ENCODE measurements at places on chromosomes 1 and 21.

DNA sequence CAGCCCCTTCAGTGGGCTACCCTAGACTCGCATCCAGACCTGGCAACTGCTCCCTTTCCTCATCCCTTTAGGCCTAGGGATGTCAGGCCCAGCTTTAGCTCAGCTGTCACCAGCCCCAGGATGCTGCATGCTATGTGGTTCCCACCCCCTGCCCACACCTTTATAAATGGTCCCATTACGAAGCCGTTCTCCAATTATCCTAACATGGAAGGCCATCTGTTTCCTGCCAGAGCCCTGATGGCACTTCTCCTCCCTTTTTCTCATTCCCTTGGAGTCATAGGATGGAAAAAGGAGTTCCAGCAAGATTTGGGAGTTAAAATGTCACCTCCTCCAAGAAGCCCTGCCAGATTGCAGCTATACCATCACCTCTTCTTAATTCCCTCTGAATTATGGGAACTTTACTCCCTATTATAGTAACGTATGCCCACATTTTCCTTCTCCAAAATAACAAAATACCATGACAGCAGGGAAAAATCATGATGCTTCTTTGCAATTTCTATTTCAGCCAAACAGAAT, 205.0 kb upstream of the GRIK3 start:
- DNase-seq = no peak

DNA sequence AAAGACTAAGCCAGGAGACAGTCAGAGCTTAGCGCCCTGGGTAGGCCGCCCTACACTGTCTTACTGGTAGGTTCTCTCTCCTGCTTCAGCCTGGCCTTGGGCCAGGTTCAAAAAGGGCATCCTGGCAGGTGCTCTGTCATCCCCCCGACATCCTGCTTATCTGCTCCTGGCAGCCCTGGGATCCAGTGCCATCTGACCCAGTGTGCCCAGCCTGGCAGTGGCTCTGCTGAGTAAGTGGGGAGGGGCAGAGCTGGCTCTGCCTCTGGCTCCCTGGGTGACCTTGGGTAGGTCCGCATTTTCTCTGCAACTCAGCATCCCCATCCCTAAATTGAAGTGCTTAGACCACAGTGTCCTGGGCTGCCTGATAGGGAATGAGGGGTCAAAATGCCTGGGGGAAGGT, 549.9 kb downstream of the PTPRU start:
- no peak for DNase-seq

DNA sequence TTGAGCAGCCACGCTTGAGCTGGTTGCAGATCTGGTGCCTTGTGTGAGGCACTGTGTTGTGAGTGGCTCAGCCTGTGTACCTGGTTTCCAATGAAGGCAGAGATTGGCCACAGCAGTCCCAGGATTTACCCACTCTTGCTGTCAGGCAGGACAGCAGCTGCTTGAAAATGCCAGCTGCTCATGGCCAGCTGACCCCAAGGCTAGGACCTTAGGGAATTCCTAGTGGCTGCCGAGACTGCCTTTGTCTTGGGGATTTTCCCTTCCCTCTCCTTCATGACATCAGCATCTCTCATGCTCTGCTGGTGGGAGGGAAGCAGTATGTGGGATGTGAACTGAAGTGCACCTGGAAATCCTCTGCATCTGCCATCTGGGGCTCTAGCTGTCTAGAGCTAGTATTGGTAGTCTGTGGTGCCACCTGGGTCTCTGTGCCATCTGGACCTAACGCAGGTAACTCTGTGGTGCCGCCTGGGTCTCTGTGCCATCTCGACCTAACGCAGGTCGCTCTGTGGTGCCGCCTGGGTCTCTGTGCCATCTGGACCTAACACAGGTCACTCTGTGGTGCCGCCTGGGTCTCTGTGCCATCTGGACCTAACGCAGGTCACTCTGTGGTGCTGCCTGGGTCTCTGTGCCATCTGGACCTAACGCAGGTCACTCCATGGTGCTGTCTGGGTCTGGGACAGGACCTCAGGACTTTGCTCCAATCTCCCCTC, 3.8 kb upstream of the LRRC47 start:
- no peak for DNase-seq

DNA sequence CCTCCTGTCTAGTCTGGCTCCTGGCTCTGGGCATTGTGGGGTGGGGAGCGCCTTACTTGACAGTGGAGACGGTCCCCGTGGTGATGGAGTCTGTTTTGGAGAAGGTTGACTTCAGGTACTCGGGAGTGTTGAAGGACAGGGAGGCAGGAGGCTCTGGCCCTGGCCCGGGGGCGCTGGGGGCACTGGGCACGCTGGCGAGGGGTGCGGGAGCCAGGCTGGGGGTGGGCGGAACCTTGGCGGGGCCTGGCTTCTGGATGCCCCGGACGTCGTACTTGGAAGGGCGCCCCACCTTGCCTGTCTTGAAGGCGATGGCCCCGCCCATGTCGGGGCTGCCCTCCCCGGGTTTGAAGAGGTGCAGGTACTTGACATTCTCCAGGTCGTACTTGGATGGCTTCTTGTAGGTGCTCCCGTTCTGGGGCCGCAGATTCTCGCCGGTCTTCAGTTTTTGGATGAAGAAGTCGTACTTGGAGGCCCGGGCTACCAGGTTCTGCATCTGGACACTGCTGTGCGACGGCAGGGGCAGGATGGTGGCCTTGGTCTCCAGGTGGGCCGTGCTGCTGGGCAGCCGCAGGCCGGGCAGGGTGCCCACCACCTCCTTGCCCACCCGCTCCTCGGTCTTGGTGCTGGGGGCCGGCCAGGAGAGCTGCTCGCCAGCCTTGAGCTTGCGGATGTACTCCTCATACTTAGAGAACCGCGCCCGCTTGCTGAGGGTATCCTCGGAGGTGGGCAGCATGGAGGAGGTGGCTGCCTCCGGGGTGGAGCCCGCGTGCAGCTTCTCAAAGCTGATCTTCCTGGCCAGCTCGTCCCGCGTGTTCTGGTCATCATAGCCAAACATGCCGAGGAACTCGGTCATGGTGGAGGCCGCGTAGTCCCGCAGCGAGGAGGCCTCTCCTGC, 136.6 kb downstream of the CASZ1 start:
- no peak for DNase-seq

- no peak for DNase-seq
Observed at GRCh38 chr1:2821966-2822620, 20.6 kb upstream of the TTC34 start.

DNA sequence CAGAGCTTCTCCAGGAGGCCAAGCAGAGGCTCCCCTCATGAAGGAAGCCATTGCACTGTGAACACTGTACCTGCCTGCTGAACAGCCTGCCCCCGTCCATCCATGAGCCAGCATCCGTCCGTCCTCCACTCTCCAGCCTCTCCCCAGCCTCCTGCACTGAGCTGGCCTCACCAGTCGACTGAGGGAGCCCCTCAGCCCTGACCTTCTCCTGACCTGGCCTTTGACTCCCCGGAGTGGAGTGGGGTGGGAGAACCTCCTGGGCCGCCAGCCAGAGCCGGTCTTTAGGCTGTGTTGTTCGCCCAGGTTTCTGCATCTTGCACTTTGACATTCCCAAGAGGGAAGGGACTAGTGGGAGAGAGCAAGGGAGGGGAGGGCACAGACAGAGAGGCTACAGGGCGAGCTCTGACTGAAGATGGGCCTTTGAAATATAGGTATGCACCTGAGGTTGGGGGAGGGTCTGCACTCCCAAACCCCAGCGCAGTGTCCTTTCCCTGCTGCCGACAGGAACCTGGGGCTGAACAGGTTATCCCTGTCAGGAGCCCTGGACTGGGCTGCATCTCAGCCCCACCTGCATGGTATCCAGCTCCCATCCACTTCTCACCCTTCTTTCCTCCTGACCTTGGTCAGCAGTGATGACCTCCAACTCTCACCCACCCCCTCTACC, 19.1 kb downstream of the CSF1 start:
- DNase-seq = no peak

DNA sequence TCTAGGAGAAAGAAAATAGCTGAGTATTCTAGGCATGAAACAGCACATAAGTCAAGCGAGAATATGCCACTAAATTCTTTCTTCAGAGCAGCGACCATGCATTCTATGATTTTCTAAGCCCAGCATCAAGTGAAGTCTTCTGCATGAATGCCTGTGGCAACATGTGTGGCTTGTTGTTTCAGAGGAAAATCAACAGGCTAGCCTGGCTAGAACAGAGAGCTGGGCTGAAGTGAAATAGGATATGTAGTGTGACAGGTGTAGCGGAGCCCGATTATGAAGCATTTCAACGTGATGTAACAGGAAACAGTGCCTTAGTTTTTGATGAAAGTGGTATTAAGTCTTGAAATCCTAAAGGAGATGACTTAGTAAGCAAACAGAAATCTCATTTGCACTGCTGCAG, 7.0 kb downstream of the CSDE1 start:
- DNase-seq = no peak

- DNase-seq = no peak
Observed at GRCh38 chr1:107149946-107150345, 9.1 kb downstream of the NTNG1 start.

GRCh38 chr21:27953340-27954045, 986.6 kb upstream of the ADAMTS5 start:
- no peak for DNase-seq

- no peak for DNase-seq
Observed at GRCh38 chr1:101967871-101968270, 28.9 kb downstream of the OLFM3 start.

GRCh38 chr1:225651376-225651871, 1.5 kb downstream of the ENAH start:
- DNase-seq = no peak

DNA sequence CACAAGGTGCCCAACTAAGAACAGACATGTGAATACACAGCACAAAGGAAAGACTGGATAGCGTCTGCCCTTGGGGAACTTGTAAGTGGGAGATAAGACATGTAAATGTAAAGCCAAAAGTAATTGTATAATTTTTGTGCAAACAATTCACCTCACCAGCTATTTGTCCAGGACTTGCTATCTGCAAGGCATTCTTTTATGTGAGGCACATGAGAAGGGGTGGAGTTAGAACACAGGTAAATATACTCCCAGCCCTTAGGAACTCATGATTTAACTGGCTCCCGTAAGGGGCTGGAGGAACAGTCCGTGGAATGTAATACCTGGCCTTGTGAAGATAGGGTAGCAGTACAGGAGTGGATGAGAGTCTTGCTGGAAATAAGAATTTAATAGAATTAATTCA, 61.3 kb downstream of the CDK18 start:
- DNase-seq = no peak

GRCh38 chr1:246214708-246215509, 292.2 kb downstream of the SMYD3 start:
- no peak for DNase-seq

GRCh38 chr1:31166462-31166861, 73.2 kb downstream of the NKAIN1 start:
- no peak for DNase-seq

- DNase-seq = no peak
Observed at GRCh38 chr21:32322676-32323075, 24.0 kb downstream of the MRAP start.

DNA sequence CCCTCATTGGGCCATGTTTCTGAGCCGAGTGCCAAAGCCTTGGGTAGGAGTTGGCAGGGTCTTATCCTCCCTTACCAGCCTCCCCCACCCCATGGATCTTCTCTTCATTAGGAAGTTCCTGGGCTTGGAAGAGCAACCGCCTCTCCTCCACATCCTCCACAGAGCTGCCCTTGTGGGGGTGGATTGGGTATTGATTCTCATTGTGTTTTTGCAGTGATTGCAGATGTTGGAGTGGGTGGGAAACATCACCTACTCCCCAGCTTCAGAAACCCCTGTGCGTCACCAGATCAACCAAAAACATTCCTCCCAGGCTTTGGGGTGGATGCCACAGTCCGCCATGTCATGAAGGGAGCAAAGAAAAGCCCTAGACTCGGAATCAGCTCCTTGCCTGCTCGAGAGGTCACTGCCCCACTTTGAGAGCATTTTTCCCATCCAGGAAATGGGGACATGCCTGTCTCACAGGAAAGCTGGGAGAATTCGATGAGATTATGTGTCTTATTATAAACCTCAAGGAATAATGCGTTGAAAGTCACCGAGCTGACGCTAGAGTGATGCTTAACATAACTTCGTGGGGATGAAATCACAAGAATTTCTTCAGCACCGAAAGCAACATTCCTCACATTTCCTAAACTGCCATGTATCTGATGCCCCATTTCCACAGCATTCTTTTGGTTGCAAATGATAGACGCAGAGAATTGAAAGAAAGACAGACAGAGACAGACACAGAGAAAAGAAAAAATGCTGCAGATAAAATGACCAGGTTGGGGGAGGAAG, 44.7 kb upstream of the ZBTB40 start:
- DNase-seq = no peak

DNA sequence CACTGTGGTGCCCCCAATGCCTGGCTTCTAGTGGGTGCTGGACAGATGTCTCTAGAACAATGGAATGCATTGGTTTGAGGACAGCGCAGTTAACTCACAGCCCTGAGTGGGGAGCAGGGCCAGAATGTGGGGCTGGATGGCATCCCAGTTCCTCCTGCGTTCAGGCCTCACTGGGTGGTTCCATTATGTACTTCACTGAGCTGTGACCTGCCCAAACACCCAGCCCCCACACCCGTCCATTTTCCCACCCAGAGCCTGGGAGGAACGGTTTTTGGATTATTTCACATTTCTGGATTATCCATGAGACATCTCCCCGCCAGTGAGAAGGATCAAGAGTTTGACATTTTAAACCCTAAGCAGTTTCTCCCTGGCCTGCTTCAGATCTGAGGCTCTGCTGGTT, 55.3 kb upstream of the WASF2 start:
- peak; percentile 93 for DNase-seq

DNA sequence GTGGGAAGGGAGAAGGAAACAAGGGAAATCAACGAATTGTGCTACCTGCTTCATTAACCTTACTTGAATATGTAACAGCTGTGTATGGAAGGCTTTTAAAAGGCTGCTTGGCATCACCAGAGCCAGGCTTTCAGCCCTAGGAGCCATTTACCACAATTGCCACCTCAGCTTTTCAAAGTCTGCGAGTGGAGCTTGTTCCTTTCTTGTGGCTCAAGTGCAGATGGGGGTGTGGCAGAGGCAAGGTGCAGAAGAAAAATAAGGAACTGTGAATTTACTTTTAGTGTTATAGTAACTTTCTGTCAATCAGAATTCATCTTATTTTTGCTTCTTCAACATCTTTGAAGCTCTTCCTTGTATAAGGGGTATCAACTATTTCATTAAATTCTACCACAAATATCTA, 17.6 kb downstream of the CLCA2 start:
- no peak for DNase-seq

DNA sequence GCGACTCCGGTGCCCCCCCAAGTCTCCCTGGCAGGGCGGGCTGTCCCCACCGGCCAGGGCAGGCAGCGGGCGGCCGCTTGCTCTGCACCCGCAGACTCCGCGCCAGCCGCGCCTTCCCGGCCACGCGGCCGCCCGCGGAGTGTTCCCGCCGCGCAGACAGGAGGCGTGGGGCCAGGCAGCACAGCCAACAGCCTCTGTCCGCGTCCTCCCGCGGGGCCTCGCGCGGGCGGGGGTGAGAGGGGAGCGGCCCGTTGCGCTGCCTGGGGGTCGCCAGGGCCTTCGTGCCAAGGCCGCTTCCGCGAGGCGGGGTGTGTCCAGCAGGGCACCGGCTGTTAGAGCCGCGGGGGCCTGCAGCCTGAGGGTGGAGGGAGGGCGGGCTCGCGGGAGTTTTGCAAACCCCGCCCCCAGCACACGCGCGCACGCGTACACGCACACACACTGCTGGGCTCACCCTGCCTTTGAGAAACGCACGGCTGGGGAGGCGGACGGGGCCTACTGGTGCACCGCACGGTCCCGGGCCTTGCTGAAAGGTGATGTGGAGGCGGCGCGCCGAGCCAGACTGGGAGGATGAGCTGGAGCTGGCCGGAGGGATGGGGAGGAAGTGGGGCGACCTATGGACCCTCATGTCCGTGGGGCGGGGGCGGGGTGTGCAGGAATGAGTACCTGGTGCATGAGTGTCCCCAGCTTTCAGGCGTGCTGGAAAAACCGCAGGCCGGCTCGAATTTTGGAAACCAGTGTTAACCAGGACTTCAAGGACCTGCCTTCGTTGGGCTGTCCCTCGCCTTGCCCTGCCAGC, 41.5 kb downstream of the KIAA1614 start:
- peak; percentile 90 for DNase-seq

Data from posterior vena cava (tissue), 2 donors.